ENCODE measurements at places on chromosomes 12 and 14.

GRCh38 chr14:67508956-67509355, 20.4 kb upstream of the TMEM229B start:
- DNase-seq: no peak

- DNase-seq: no peak
Observed at GRCh38 chr12:127150028-127150427, 1116.9 kb upstream of the TMEM132C start.

- no peak for DNase-seq
Observed at GRCh38 chr12:79850610-79851299, 84.1 kb downstream of the PPP1R12A start.

DNA sequence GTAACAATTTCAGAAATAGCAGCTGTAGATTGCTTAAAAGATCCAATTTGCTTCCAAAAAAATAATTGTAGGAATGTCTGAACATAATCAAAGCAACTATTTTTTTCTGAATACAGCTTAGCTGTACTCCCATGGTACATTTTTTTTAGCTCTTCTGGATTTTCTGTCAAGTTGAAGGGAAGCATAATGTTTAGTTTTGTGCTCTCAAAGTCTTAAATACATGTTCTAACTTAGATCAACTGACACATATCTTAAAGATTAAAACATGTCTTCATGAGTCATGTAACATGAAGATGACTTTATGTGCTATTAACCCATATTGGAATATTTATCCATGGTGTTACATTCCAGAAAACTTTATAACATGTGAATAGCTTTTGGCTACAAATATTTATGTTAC, 255.7 kb downstream of the BTG1 start:
- no peak for DNase-seq

- peak; percentile 59 for DNase-seq
Observed at GRCh38 chr14:93207468-93208308, 632 bp downstream of the UBR7 start.

DNA sequence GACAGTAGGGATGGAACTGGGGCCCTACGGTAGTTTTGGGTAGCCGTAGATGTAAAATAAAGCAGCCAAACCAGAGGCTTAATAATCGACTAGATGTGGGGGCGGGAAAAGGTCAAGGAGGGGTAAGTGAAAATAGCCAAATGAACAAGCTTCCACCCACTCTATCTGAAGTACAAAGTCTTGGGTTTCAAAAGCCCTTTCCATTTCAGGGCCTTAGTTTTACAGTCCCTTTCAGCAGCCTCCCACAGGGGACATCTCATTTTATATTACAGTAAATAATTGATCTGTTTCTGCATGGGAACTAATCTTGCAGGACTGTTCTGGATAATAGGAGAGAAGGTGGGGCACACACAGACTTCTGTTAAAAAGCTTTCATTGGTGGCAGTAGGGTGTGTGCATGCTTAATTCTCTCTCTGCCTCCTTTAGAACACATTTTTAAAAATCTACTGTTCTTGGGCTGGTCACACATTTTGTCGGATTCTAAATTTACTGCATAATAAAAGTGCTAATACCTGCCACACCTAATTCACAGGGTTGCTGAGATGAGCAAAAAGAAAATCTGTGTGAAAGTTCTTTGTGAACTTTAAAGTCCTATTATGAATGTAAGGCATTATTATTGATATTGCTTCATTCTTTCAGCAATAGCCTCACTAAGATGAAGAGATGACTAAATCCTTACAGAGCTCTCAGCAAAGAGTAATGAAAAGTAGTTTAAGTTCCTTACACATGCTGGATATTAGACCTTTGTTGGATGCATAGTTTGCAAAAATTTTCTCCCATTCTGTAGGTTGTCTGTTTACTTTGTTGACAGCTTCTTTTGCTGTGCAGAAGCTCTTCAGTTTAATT, 104.6 kb downstream of the ITPR2 start:
- DNase-seq: no peak

DNA sequence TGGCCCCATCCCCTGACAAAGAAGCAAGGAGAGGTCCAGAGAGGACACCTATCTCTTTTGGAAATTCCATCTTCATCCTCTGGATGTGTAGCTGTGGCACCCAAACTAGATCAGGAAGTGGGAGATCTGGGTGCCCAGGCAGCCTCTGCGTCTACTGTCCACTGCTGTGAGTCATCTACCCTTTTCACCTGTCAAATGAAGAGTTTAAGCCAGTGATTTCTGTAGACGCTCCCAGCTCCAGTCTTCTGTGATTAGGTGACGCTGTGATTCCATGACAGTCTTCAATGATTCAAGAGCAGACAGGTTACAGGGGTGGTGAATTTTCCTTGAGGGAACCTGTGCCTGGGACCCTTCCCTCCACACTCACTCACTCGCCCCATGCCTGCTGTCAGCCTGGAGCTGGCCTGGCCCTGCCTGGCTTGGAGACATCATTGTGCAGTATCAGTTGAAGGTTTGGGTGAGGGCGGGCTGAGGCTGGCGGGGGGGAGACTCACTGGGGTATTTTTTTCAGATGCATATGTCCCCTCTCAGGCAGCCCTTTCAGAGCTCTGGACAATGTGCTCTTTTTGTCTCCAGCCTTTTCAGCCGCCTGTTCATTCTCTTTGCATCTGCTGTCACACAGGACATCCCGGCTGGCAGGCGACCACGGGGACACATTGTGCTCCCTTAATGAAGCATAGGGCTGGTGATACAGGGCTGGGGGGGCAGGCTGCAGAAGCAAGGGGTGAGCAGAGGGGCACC, 56.8 kb upstream of the PARP11 start:
- DNase-seq: no peak

DNA sequence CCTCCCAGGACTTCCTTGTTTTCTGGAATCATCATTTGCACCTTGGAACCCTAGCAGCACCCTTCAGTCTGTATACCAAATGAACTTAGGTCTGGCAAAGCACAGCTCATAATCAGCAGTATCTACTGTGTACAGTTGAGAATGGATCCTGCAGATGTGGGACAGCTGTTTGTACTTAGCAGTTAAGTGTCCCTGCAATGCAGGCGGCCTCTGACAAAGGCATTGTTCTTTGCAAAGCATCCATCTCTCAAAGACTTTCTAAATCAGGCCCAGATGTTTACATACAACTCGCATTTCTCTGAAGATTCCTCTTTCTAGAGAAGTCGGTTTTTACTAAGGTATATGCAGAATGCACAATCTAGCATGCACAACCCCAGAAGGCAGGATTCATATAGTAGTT, 170.5 kb upstream of the RBM19 start:
- DNase-seq: no peak

- no peak for DNase-seq
Observed at GRCh38 chr14:31174433-31174832, 33.2 kb downstream of the HECTD1 start.

DNA sequence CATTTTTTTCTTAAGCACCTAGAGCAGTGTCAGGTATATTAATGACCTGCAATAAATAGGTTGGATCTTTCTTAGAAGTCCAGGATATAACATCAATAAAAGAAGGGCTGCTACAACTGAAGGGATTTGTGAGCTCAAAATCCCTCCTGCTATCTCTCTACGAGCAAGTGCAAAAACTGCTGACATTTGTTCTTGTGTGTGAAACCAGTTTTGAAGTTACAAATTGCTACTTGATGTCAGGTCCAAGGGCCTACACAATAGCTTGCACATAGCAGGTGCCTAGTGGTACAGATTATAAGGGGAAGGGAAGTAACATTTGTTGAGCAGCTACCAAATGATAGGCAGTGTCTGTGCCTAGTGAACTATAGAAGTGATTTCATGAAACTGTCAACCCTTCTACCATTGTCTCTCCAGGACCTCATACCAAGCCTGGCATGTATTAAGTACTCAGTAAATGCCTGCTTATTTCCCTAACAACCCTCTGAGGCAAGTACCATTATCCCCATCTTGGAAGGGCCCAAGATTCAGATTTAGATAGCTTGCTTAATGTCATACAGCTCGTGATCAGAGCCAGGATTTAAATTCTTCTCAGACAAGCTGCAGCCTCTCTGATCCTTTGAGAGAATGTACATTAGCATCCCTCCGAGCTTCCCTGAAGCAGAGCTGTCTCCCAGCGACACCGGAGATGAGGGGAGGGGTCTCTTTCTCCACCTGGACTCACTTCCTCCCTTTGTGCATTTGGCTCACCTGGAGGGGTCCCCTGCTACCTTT, 300.3 kb downstream of the ZFP36L1 start:
- no peak for DNase-seq

DNA sequence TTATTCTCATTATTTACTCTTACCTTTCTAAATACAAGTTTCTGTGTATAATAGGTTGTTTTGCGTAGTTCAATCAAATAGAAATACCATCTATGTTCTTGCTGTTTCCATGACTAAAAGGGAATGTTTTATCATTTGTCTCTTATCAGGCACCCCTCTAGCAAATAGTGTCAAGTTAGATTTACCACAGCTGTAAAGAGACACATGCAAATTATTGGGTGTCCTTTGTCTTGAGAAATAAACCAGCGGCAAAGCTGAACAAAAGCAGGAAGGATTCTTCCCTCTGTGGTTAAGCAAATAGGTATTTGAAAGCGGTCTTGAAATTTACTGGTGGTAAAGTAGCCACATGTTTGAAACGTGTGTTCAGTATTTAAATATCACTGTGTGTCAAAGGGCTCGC, 405.9 kb downstream of the TMTC2 start:
- DNase-seq: no peak

- peak; percentile 89 for DNase-seq
Observed at GRCh38 chr14:50085570-50086320, 30.6 kb downstream of the VCPKMT start.

DNA sequence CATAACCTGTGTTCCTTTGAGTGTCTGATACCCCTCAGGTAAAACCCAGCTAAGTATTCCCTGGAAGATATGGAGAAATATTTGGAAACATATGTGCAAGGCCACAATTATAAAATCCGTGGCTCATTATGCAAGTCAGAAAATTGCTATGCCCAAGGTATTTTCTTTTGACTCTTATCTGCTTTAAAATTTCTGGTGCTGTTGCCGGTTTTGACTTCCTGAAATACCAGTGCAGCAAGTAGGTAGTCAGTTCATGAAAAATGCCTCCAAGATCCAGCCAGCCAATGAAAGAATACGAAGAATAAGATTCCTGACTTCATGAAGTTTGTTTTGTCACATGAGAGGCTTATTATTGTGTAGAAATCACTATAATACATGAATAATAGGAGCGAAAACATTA, 20.2 kb upstream of the FUT8 start:
- DNase-seq: no peak

GRCh38 chr12:120075034-120075616, 41.4 kb downstream of the RAB35 start:
- no peak for DNase-seq

GRCh38 chr14:24817212-24818057, 183.4 kb upstream of the GZMB start:
- DNase-seq: no peak

GRCh38 chr12:94184995-94185719, 36.8 kb downstream of the PLXNC1 start:
- DNase-seq: no peak

GRCh38 chr12:73465106-73465505, 1072.5 kb upstream of the ATXN7L3B start:
- DNase-seq: no peak

DNA sequence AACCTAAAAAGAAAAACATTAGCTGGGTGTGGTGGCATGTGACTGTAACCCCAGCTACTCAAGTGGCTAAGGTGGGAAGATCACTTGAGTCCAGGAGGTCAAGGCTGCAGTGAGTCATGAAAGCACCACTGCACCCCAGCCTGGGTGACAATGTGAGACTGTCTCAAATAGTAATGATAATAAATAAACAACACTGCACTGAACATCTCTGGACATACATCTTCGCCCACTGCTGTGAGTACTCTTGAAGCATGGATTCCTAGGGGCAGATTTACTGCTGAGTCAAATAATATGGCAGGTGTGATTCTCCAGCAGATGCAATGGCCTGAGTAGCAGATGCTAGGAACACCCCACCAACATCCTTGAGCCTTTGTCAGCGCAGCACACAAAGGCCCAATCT, 23.6 kb downstream of the ABCB9 start:
- peak; percentile 78 for DNase-seq

- peak; percentile 47 for DNase-seq
Observed at GRCh38 chr12:20097626-20098025, 270.7 kb upstream of the PDE3A start.

DNA sequence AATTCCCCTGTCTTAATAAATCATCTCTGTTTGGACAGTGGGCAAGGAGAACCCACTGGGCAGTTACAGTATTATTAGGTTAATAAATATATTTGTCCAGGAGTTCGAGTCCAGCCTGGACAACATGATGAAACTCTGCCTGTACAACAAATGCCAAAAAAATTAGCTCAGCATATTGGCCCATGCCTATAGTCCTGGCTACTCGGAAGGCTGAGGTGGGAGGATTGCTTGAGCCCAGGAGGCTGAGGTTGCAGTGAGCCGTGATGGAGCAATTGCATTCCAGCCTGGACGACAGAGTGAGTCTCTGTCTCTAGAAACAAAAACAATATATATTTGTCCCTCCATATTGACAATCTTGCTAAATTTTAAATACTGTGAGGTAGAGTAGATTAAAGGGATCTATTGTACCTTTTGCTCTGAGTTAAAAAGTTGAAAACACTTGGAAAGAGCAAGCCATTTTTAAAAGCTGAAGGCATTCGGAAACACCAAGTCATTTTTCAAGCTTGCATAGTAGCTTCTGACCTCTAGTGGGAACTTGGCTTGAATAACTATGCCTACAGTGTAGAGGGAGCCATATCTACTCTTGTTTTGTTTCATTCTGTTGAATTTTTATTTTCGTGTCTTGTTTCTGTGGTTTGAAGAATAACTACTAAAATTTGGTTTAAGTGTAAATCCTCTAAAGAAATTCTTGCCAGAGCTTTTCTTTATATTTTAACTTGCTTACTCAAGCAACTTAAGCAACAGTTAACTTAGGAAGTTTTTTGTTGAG, 14.6 kb upstream of the EEA1 start:
- DNase-seq: peak; percentile 49

GRCh38 chr14:103624860-103625259, 4.2 kb upstream of the KLC1 start:
- DNase-seq: peak; percentile 76

GRCh38 chr12:116806845-116807440, 68.8 kb downstream of the RNFT2 start:
- DNase-seq: no peak

- no peak for DNase-seq
Observed at GRCh38 chr14:66435683-66436082, 50.5 kb upstream of the CCDC196 start.

- peak; percentile 80 for DNase-seq
Observed at GRCh38 chr12:107436376-107436775, 249.2 kb upstream of the PWP1 start.

DNA sequence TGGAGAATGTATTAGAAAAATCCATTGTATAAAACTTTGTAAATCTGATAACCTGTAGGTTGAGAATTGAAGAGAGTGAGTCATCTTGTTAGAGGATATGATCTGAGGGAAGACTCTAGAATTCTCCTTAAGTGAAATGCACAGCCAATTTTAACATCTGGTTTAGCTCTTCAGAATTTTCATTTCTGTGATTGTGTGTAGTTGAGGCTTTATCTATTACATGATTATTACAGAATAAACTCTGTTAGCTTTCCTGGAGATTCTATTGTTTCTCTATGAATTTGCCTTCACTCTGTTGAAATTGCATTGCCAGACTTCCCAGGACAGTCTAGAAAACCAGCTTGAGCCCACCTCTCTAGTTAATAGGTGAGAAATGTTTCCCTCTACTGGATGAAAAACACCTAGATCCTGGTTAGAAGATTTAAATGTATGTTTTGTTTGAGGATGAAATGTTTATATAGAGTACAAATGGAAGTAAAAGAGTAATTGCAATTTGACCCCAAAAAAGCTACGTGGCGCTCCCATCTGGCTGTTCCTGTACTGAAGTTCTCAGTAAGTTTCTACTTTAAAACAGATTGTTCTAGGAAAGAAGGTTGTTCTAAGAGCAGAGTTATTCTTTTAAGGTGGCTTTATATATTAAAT, 2.9 kb downstream of the NUDT4 start:
- peak; percentile 41 for DNase-seq

All from M059J (cell line).